ENCODE measurements at places on chromosomes 5 and 9. TPM values are rescaled to one million over a fixed set of nuclear protein-coding genes. Genes with fewer than 3 reads are reported as not detected.

DNA sequence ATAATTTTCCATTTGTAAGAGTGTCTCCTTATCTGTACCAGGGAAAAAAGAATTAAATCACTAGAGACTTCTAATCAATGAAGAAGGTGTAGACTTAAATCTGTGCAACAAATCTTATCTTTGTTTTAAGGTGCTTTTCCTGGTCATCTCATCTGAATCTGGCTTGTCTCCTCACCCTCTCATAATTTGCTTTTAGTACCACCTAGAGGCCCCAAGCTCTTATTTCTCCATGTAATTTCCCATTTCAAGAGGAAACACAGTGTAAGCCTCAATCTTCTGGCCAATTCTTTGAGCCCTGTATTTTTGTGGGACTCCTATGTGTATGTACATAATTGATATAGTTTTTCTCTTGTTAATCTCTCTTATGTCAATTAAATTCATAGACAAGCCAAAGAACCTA lies 1975.3 kb upstream of the CDH6 start:
- H3K4me1 ChIP-seq, result no peaks in the 10 kb centered on the region
- H3K36me3 ChIP-seq, result no peaks in the 10 kb centered on the region
- no peak overlapping the region for H3K27ac ChIP-seq

GRCh38 chr9:78038620-78039300 lies 7.1 kb upstream of the GNAQ start:
- no peaks in the 10 kb centered on the region for H3K36me3 ChIP-seq
- H3K27ac ChIP-seq, result no peak overlapping the region
- H3K4me3 ChIP-seq, result no peak overlapping the region
- H3K27me3 ChIP-seq, result peaks cover 5% of the 10 kb centered on the region
- DNase-seq, result no peak
- H3K4me1 ChIP-seq, result peaks cover 3% of the 10 kb centered on the region

GRCh38 chr9:1591310-1591709 lies 423.8 kb upstream of the SMARCA2 start:
- no peaks in the 10 kb centered on the region for H3K4me1 ChIP-seq
- H3K4me3 ChIP-seq, result no peak overlapping the region
- DNase-seq, result no peak
- H3K27me3 ChIP-seq, result no peaks in the 10 kb centered on the region
- H3K36me3 ChIP-seq, result no peaks in the 10 kb centered on the region
- H3K27ac ChIP-seq, result no peak overlapping the region

The MYMK gene
- total RNA-seq, result not detected

The RIMOC1 gene
- total RNA-seq, result 31.1 TPM

The SLC6A7 gene
- under 0.01 TPM for total RNA-seq

The COL23A1 gene
- total RNA-seq, result not detected

Measured in osteoblast (primary cell).